Endothelial cell of coronary artery (primary cell): ENCODE measurements at places on chromosomes 13 and 19. TPM values are rescaled to one million over a fixed set of nuclear protein-coding genes. Genes with fewer than 3 reads are reported as not detected.

Gene ZNF492
- total RNA-seq = 0.19 TPM in 1 of 2 replicates, not detected in the other

Gene PGLYRP2
- under 0.01 TPM in 1 of 2 replicates, not detected in the other for total RNA-seq

Gene ZNF726
- total RNA-seq = 1.3 TPM in 2 replicates

Gene GPR180
- total RNA-seq = 8.8 and 11.9 TPM in 2 replicates

Gene GRK1
- not detected in 2 replicates for total RNA-seq

Gene ADGRE3
- not detected in 2 replicates for total RNA-seq

Gene CKAP2
- 17.5 and 26.0 TPM in 2 replicates for total RNA-seq

Gene SIGLEC5
- not detected in 2 replicates for total RNA-seq

Gene IFI30
- total RNA-seq = 0.18 TPM in 1 of 2 replicates, not detected in the other

Gene SF3A2
- 43.4 and 52.5 TPM in 2 replicates for total RNA-seq

Gene GNG8
- total RNA-seq = not detected in 2 replicates

Gene FRY
- total RNA-seq = 27.3 and 43.6 TPM in 2 replicates

Gene OR7D2
- total RNA-seq = not detected in 2 replicates

Gene SWSAP1
- total RNA-seq = 0.56 and 0.72 TPM in 2 replicates

Gene MIDN
- total RNA-seq = 12.7 and 16.3 TPM in 2 replicates

Gene KLK4
- not detected in 2 replicates for total RNA-seq

Gene TNNT1
- total RNA-seq = 2.2 and 2.4 TPM in 2 replicates

Gene PEG3
- total RNA-seq = 0.18 and 1.2 TPM in 2 replicates

Gene DIAPH3
- total RNA-seq = 7.1 and 9.1 TPM in 2 replicates

Gene SLC7A9
- not detected in 2 replicates for total RNA-seq

Gene ZNF729
- not detected in 2 replicates for total RNA-seq

Gene BBC3
- total RNA-seq = 14.2 and 21.8 TPM in 2 replicates
